ENCODE measurements at places on chromosomes 1 and 21.

DNA sequence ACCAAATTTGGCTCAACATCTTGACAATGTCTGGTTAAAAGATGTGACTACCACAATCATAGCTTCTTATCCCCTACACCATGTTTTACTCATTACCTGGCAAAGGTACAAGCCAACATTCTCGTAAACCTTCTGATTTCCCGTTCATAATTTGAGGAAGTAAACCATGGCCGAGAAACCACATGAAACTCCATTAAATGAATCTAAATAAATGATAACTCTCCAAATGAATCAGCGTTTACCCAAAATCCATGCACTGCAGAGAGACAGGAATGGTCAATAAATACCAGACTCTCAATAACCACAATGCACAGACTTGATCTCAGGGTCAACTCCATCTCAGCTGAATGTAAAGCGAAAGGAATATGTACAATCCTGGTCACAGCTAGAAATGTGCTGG is 125.2 kb downstream of the TYW3 start:
- no peak for DNase-seq

- no peak for DNase-seq
Measured at GRCh38 chr1:226568077-226568831, 19.7 kb downstream of the STUM start.

- DNase-seq: peak; percentile 74
Measured at GRCh38 chr1:199243423-199244061, 604.7 kb downstream of the PTPRC start.

DNA sequence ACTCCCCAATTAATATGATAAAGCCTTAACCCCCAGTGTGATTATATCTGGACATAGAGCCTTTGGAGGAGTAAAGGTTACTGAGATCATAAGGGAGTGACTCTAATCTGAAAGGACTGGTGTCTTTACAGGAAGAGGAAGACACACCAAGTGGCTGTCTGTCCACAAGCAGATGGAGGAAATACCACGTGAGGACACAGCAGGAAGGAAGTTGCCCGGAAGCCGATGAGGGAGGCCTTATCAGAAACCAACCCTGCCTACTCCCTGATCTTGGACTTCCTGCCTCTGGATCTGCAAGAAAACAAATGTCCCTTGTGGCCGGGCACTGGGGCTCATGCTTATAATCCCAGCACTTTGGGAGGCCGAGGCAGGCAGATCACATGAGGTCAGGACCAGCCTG is 110.3 kb upstream of the CHRM3 start:
- no peak for DNase-seq

- DNase-seq: no peak
Measured at GRCh38 chr1:159867664-159868026, 5.2 kb upstream of the VSIG8 start.

DNA sequence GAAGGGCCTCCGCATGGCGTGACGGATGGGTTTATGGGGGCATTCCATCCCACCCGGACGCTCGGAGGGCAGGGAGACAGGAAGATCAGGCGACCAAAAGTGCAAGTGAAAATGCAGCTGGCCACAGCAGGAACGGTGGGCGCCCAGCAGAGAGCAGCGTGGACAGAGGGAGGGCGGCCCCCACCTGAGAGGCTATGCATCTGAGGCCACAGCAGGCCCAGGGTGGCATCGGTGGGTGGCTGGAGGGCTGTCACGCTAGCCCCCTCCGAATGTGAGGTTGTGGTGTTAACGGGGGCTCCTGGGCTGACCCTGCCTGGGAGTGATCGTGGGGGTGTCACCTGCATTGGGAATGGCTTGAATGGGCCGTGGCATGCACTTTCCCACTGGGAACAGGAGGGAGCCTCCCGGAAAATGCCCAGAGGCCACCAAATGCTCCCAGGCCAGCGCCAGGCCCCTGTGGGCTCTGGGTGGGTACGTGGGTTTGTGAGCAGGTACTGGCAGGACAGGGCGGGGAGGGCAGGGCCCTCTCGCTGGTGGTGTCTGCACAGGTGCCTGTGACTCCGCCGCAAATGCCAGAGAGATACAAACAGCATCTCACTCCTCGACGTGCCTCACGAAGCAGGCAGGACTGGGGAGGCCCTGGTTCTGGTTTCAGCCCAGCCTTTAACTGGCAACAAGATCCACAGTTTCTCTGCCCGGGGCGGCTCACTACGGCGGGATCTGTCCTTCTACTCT is 172.8 kb downstream of the PRDM16 start:
- no peak for DNase-seq

DNA sequence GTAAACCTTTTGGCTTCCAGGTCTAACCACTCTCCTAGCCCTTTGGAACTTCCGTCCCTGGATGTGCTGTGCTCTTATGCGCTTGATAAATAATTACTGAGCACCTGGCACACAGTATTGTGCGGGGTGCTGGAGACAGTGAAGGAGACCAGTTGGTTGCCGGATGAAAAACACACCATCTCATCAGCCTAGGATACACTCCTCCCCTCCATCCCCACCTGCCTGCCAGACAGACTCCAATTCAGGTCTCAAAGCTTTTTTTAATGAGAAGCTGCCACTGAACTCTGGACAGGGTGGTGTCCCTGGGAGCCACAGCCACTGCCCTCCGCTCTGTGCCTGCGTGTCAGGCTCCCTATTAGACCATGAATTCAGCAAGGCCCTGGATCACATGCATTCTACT is 9.2 kb downstream of the GNB1 start:
- no peak for DNase-seq

GRCh38 chr1:147833231-147833860 is 69.2 kb upstream of the GJA8 start:
- DNase-seq: no peak

DNA sequence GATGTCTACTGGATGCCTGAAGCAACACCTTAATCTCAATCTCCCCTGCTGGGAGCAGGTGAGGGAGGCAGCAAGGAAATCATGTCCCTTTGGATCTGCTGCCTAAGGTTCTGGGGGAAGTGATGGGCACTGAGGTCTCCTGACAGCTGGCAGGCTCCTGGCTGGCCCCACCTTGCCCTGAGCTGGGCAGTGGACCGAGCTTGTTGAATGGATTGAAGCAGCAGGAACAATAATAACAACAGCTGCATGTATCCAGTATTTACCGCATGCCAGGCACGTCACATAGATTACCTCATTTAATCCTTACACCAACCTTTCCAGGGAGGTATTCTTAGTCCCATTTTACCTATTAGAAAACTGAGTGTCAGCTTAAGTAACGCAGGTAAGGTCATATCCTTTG is 133.9 kb downstream of the PLXNA2 start:
- DNase-seq: no peak

DNA sequence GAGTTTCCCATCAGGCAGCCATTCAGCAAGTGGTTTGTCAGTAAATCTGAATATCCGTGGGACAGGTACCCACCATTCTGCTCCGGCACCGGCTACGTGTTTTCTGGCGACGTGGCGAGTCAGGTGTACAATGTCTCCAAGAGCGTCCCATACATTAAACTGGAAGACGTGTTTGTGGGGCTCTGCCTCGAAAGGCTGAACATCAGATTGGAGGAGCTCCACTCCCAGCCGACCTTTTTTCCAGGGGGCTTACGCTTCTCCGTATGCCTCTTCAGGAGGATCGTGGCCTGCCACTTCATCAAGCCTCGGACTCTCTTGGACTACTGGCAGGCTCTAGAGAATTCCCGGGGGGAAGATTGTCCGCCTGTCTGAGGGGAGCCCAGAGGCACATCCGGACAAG is 48.4 kb downstream of the B3GALT5 start:
- no peak for DNase-seq

- no peak for DNase-seq
Measured at GRCh38 chr1:84170171-84170570, 26.1 kb downstream of the PRKACB start.

GRCh38 chr1:219161371-219161770 is 12.3 kb upstream of the LYPLAL1 start:
- DNase-seq: no peak

- peak; percentile 53 for DNase-seq
Measured at GRCh38 chr1:228174482-228175315, 9.1 kb downstream of the IBA57 start.

GRCh38 chr1:153232553-153232952 is 15.2 kb downstream of the PRR9 start:
- no peak for DNase-seq

DNA sequence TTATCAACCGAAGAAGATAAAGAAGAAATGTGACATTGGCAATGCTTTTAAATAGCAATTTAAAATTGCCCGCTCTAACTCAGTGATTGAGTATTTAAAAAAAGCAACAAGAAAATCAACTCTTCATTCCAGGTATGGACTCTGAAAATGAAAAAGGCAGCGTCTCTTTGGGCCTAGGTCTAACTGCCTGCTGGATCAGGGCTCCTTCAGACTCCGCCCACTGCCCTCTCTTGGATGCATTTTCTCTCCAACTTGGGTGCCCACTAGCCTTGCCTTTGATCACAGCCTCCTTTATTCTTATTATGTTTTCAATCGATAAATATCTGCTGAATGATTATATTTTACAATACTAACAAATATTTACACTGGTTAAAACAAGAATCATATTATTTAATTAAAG is 268.9 kb downstream of the MRPL39 start:
- no peak for DNase-seq

DNA sequence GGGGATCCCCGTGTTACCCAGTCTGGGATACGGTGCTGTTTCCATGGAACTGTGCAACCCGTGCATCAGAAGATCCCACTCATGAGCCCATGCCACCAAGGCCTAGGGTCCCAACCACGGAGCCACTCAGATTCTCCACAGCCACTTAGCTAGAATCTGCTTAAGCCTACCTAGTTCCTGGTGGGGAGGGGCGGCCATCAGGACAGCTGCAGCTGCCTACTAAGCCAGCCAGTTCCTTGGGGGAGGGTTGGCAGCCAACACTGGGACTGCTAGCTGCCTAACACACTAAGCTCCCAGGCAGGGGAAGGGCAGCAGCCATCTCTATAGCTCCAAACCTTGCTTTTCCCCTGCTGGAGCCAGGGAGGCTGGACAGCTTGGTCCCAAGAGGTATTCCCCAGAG is 549.2 kb upstream of the BRINP3 start:
- DNase-seq: no peak

DNA sequence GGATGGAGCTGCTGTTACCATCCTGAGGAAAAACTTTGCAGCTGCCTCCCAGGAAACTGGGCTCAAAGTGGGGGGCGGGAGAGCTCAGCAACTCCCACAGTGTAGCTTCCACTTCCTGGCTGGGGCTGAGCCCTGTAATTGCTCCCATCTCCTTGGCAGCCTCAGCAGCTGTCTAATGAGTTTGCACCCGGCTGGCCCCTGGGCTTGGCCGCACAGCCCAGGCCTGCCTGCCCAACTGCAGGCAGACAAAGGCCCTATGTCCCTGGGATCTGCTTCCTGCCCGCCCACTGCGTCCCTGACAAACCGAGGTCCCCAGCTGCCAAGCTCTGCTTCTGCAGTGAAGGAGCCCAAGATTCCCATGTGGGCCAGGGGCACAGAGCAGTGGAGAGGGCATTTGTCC is 30.1 kb downstream of the EDN2 start:
- DNase-seq: no peak

DNA sequence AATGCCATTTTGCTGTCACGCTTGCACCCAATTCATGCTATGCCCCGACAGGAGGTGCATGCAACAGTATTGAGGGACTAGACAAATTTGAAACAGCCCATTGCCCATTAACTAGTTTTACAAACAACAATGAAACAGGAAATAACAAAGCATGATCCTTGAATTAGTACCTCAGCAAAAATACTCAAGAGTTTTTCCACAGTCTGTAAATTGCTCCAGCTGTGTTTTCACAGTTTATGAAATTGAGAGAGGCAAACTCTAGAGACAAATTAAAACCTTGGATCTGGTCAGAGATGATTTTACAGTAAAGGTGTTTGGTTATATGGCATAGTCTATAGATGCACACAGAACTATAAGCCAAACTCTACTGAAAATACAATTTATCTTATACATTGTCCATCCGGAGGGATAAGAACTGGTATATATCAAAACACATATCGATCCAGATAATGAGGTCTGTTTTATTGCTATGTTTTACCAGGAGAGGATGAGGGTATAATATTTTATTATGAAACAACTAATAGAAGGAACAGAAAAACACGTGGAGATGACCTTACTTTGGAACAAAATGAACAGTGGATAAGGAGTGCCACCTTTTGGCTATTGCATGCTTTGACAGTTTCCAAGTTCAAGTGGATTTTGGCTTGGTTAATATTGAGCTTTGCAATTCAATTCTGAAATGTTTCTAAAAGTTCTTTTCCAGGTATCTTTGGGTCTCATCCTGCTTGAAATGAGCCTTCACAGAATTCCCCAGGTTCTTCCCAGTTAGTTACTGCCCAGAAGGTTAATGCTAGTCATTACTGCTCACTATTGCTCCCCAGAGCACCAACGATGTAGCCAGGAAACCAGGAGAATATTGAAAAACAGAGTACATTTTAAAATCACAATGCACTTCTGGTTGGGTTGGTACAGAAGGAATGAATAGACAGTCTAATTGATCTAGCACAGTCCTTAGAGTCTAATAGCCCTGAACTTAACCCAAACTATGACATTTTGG is 45.7 kb downstream of the ZC3H11B start:
- no peak for DNase-seq

DNA sequence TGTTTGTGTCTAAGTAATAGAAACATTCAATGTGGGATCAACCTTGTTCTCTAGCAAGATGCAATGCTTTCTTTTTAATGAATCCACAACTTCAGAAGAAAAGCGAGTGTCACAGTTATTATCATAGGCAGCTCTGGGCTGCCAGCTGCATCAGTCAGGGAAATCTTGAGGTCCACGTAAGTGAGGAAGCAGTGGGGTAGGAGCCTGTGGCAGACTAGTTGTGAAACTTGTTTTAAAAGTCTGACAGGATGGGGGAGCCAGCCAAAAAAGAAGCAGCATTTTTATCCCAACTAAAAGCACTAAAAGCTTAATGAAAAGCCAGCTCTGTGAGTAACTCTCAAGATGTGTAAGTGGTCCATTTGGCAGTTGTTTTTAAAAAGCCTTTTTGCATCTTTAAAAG is 113.1 kb downstream of the ZNF326 start:
- no peak for DNase-seq

- DNase-seq: peak; percentile 73
Measured at GRCh38 chr21:33374450-33375096, 28.6 kb upstream of the IFNGR2 start.

DNA sequence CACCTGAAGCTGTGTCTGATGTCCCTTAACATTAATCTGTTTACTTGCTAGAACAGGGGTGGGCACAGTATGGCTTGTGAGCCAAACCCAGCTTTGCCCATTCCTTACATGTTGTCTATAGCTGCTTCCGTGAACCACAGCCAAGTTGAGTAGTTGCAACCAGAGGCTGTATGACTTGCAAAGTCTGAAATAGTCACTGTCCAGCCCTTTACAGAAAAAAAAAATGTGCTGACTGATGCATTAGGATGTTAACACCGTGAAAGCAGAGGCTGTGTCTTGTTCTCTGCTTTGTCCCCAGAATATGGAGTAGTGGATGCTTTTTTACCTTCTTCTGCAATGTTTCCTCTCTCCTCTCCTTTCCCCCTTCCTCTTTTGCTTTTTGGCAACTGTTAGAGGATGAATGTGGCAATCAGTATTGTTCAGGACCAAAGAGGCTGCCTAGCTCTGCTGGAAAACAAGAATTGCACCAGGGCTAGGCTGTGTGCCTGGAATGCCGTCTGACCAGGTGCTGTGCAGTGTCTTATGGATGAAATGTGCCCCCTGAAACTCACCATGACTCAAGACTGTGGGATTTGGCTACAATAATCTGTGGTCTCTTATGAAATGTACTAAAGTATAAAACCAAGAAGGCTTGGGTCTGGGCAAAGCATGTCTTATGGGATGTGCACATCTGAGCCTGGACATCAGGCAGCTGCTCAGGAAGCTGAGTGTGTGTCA is 79.6 kb upstream of the GCLM start:
- DNase-seq: no peak

GRCh38 chr1:162381383-162381782 is at the start of gene C1orf226:
Gene C1orf226 (plus strand): TSS chr1:162381728. CDS start chr1:162381902, 174 bp downstream.
- DNase-seq: no peak

GRCh38 chr1:59776960-59777852 is 37.5 kb upstream of the HOOK1 start:
- DNase-seq: no peak
